ENCODE measurements at places on chromosomes 16 and 17.

GRCh38 chr17:74852237-74853047 lies 7.2 kb downstream of the GRIN2C start:
- no peak for DNase-seq

- DNase-seq, result no peak
Measured at GRCh38 chr17:22469101-22469880, 777.0 kb downstream of the KCNJ18 start.

DNA sequence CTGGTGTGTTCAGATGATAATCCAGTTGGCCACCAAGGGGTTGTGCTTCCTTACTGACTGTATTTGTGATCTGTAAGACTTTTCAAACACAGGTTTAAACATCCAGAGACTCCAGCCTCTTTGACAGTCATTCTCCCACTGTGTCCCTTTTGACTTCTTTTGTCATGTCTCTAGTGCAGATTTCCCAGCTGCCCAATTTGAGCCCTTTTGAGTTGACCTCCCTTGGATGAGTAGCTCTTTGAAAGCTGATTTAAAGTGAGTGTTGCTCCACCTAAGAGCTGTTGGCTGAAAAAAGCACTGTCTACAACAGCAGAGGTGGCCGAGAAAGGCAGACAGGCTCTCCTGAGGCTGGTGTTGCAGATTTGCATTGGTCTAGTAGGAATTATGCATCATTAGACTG lies 188.4 kb upstream of the TBX2 start:
- DNase-seq, result no peak

GRCh38 chr17:2982854-2983253 lies 80.6 kb downstream of the OR1D5 start:
- peak; percentile 54 for DNase-seq

DNA sequence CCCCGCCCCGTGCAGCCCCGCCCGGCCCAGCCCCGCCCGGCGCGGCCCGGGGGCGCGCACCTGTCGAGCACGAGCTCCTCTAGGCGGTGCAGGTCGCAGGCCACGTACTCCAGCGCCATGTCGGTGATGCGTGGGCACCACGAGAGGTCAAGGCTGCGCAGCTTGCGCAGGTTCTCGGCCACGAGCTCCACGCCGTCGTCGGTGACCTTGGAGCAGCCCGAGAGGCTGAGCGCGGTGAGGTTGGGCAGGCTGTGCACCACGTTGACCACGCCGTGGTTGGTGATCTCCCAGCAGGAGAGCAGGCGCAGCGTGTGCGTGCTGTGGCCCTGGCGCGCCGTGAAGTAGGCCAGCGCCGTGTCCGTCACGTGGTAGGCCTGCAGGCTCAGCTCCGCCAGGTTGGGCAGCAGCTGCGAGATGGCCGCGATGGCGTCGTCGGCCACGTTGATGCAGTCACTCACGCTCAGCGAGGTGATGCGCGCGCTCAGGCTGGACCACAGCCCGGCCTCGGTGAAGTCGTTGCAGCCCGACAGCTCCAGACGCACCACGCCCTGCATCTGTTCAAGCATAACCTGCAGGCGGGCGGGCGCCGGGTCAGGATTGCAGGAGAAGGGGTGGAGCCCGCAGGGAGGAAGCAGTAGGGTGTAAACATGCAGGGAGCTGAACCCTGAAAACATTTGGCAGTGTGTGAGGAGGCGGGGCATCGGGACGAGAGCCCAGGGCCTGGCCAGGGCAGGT lies 5.3 kb upstream of the WDR24 start:
- no peak for DNase-seq

GRCh38 chr17:29764217-29764616 lies 141.5 kb upstream of the CORO6 start:
- no peak for DNase-seq

- DNase-seq, result no peak
Measured at GRCh38 chr17:82684228-82684841, 14.2 kb downstream of the RAB40B start.

Data from NCI-H446 (cell line).